ENCODE measurements at places on chromosomes 11 and 22.

GRCh38 chr11:93512949-93513667, 30.1 kb downstream of the SMCO4 start:
- DNase-seq: no peak
- peaks cover 2% of the 10 kb centered on the region for H3K4me1 ChIP-seq
- H3K36me3 ChIP-seq: no peaks in the 10 kb centered on the region
- no peak overlapping the region for H3K4me3 ChIP-seq

DNA sequence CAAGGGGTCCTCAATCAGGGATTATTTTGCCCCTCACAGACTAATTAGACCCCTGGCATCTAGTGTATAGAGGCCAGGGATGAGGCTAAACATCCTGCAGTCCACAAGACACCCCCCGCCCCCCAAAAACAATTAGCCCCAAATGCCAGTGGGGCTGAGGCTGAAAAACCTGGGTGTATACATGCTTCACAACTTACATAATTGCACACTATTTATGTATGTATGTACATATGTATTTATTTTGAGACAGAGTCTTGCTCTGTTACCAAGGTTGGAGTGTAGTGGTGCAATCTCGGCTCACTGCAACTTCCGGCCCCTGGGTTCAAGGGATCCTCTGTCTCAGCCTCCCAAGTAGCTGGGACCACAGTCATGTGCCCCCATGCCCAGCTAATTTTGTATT, 28.8 kb upstream of the SHANK2 start:
- no peaks in the 10 kb centered on the region for H3K4me1 ChIP-seq
- H3K27ac ChIP-seq: no peak overlapping the region
- H3K36me3 ChIP-seq: no peaks in the 10 kb centered on the region
- no peaks in the 10 kb centered on the region for H3K27me3 ChIP-seq

DNA sequence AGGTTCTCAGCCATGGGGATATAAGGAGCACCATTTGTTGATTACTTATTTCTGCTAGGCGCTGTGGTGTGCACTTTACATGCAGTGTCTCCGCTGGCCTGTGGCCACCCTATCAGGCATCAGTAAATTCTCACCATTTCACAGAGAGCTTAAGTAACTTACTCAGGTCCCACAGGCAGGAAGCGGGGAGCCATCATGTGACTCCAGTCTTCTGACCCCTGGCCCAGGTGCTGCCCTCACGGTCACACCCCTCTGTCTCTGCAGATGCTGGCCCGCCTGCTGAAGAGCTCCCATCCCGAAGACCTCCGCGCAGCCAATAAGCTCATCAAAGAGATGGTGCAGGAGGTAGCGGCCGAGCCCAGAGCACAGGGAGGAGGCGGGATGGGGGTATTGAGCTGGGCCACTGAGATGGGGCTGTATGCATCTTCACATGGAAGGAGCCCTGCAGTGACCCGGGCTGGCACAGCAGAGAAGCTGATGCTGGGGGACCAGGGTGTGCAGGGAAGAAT, 12.8 kb downstream of the GGA1 start:
- no peak for DNase-seq
- peaks cover 6% of the 10 kb centered on the region for H3K36me3 ChIP-seq
- no peak overlapping the region for H3K4me3 ChIP-seq
- H3K4me1 ChIP-seq: peaks cover 2% of the 10 kb centered on the region

DNA sequence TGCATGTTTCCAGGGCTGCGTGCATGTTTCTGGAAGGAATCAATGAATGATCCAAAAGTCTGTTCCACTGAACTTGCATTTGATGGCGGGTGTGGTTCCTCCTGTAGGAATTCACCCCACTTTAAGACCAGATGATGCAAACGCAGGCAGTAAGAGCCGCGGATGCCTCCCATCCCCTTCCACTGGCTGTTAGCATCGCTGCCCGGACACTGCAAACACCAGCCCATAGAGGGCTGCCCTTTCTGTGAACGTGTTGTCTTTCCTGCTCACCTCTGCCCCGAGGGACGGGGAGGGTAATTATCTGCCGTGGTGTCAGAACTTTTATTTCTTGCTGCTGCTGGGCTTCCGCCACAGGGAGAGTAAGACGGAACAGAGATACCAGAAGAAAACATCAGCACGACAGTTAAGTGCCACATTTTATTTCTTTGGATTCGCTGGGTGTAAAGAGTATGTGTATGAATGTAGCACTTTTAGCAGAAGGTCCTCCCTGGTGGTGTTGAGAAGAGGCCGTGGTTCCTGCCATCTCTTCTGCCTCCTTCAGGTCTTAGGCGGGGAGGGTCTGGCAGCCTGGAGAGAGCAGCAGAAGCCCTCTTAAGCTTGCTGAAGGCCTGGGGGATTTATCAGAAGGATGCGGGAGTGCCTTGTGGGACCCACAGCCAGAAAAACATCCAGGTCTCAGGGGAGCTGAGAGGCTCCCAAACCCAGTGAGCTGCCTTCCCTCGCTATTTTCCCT, 53.2 kb upstream of the NECTIN1 start:
- H3K4me3 ChIP-seq: no peak overlapping the region
- H3K27ac ChIP-seq: no peak overlapping the region
- DNase-seq: no peak
- H3K4me1 ChIP-seq: no peaks in the 10 kb centered on the region
- H3K27me3 ChIP-seq: no peaks in the 10 kb centered on the region

- no peak overlapping the region for H3K27ac ChIP-seq
- H3K4me3 ChIP-seq: no peak overlapping the region
- peaks cover 4% of the 10 kb centered on the region for H3K36me3 ChIP-seq
- no peaks in the 10 kb centered on the region for H3K27me3 ChIP-seq
- no peaks in the 10 kb centered on the region for H3K4me1 ChIP-seq
Measured at GRCh38 chr22:20721409-20722218, 52.3 kb upstream of the SERPIND1 start.

- H3K36me3 ChIP-seq: no peaks in the 10 kb centered on the region
- no peak overlapping the region for H3K27ac ChIP-seq
- H3K27me3 ChIP-seq: no peaks in the 10 kb centered on the region
- no peaks in the 10 kb centered on the region for H3K4me1 ChIP-seq
Measured at GRCh38 chr11:94791216-94791889, 23.2 kb downstream of the AMOTL1 start.

GRCh38 chr11:34975482-34975881, 59.1 kb downstream of the PDHX start:
- no peak for DNase-seq
- H3K27ac ChIP-seq: no peak overlapping the region

DNA sequence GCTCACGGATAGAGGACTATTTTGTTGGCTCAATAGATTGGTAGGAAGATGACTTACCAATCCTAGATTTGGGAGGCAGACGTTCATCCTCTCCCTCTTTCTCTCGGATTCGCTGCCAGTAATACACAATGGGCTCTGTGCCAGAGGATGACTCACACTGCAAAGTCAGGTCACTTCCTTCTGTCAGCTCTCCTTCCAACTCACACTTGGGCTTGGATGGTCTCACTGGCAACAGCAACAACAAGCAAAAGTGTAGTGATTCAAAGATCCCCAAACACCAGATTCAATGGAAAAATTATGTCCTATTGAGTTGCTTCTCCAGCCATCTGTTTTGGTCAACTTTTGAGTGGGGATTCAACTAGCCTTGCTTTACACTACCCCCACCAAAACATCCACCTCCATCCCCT, 21.7 kb upstream of the HSPA8 start:
- H3K36me3 ChIP-seq: no peaks in the 10 kb centered on the region
- H3K27me3 ChIP-seq: no peaks in the 10 kb centered on the region
- no peak overlapping the region for H3K4me3 ChIP-seq
- H3K27ac ChIP-seq: no peak overlapping the region

- no peaks in the 10 kb centered on the region for H3K4me1 ChIP-seq
- DNase-seq: no peak
- no peak overlapping the region for H3K27ac ChIP-seq
Measured at GRCh38 chr22:19242699-19243098, 48.8 kb downstream of the CLTCL1 start.

GRCh38 chr22:46845296-46846149, 83.1 kb downstream of the TBC1D22A start:
- H3K36me3 ChIP-seq: peaks cover 2% of the 10 kb centered on the region
- no peaks in the 10 kb centered on the region for H3K4me1 ChIP-seq
- DNase-seq: no peak
- H3K27ac ChIP-seq: no peak overlapping the region

DNA sequence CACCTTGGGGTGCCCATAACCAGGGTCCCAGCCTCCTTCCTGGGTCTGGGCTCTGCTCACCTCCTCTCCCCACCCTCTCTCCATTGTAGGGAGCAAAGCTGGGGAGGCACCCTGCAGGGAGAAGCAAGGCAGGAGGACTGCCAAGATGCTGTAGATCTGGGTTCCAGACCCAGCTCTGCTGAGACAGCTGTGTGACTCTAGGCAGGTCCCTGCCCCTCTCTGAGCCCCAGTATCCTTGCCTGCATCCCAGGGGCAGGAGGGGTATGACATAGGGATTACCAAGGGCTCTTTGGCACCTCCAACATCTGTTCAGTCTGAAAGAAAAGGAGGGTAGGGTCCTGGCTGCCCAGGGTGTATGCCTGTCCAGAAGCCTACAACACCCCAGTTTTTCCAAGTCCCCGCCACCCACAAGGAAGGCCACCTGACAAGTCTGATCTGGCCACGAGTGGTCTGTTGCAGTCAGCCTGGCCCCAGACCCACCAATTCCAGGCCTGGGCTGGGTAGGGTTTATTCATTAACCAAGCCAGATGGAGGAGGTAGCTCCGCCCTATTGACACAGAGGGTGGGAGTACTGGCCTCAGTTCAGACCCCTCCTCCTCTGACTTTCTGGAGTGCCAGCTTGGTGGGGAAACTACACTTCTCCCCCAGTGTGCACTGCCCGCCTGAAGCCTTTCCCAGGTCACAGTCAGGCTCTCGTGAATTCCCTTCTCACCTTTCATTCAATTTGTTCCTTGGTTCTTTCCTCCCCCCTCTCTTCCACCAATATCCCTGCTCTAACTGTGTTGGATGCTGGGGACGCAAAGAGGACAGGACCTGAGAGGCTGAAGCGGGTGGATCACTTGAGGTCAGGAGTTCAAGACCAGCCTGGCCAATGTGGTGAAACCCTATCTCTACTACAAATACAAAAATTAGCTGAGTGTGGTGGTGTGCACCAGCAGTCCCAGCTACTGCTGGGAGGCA, 15.0 kb downstream of the STARD10 start:
- no peaks in the 10 kb centered on the region for H3K36me3 ChIP-seq
- H3K4me1 ChIP-seq: no peaks in the 10 kb centered on the region
- no peaks in the 10 kb centered on the region for H3K27me3 ChIP-seq
- no peak overlapping the region for H3K27ac ChIP-seq

- H3K27ac ChIP-seq: no peak overlapping the region
- H3K4me3 ChIP-seq: no peak overlapping the region
- DNase-seq: no peak
- H3K36me3 ChIP-seq: no peaks in the 10 kb centered on the region
- H3K4me1 ChIP-seq: no peaks in the 10 kb centered on the region
Measured at GRCh38 chr22:47933891-47934290, 1171.4 kb downstream of the TBC1D22A start.

DNA sequence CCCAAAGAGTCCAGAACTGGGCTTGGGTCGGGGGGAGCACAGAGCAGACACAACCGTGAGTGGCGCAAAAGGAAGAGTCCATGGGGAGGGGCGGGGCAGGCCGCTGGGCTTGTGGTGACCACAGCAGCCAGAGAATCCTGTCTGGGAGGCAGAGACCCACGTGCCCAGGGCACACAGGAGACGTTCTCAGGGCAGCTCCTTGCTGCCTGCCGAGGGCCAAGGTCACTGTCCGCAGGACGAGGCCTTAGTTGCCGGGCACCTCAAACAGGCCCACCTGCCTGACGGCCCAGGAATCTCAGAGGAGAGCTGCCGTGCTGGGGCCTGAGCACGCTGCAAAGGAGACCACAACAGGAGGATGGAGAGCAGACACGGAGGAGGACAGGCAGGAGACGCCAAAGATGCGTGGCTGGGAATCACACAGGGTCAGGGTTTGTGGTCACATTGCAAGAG, 87.8 kb downstream of the MYEOV start:
- no peak overlapping the region for H3K27ac ChIP-seq
- no peak overlapping the region for H3K4me3 ChIP-seq
- H3K4me1 ChIP-seq: peaks cover 3% of the 10 kb centered on the region
- DNase-seq: no peak
- H3K27me3 ChIP-seq: peaks cover 3% of the 10 kb centered on the region
- H3K36me3 ChIP-seq: no peaks in the 10 kb centered on the region

DNA sequence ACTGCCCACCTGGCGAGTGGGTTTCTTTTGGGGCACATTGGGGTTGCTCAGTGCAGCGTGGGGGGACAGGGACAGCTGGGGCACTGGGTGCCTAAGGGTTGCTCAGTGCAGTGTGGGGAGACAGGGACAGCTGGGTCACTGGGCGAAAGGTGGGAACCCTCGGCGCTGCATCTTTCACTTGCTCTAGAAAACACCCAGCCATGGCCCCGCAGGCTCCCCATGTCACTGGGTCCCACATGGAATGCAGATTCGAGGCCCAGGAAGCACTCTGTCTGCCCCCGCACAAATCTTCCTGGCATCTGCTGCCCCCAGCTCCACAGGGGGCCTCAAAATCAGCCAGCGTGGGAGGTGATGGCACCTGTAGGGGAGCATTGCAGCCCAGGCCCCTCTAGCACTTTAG, 229.3 kb downstream of the BRD1 start:
- no peak overlapping the region for H3K27ac ChIP-seq
- DNase-seq: no peak
- no peaks in the 10 kb centered on the region for H3K27me3 ChIP-seq

DNA sequence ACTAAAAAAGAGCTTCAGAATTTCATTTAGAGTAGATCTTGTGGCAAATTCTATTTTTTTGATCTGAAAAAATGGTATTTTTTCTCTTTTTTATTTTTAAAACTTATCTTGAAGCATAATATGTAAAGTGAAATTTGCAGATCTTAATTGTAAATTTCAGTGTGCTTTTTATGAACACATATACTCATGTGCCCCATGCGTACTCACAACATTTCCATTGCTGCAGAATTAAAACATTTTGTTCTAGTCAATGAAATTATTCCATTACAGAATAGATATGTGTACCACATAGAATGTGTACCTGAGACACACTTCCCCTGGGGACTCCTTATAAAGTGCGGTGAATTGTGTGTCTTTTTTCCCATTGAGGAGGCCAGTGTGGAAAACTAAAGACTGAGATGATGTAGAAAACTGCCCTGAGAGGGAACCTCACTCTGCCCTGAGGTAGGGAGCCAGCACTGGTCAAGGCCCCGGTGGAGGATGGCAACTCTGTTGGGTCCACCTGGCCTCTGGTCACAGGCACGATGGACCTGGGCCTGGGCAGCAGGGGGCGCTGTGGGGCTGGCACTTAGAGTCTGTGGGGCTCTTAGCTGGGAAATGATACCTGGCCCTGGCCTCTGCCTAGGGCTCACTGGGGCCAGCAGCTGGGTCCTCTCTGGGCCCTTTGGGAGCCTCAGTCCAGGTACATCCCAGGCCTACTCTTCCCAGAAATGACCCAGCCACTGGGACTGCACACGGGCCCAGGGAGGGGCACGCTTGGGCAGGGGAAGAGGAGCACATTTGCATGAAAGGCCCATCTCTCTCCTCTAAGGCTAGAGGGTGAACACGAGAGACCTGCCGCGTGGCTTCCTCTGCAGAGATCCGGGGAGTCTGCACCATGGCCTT, 77.9 kb upstream of the TOP3B start:
- DNase-seq: peak; percentile 27
- no peak overlapping the region for H3K27ac ChIP-seq
- H3K27me3 ChIP-seq: no peaks in the 10 kb centered on the region
- H3K4me1 ChIP-seq: no peaks in the 10 kb centered on the region
- no peaks in the 10 kb centered on the region for H3K36me3 ChIP-seq

Measured in small intestine (tissue), 16 donors.